ENCODE measurements at places on chromosomes 1 and 21. TPM values are rescaled to one million over a fixed set of nuclear protein-coding genes. Genes with fewer than 3 reads are reported as not detected.

The LYPLAL1 gene
- 24.3 TPM for total RNA-seq

The CNST gene
- total RNA-seq = 40.7 TPM

The COL24A1 gene
- total RNA-seq = not detected

The FAM3B gene
- total RNA-seq = not detected

The TNFRSF1B gene
- total RNA-seq = 143 TPM

The AVPR1B gene
- total RNA-seq = not detected

The GBP5 gene
- 86.8 TPM for total RNA-seq

The CPTP gene
- 12.2 TPM for total RNA-seq

The ARHGAP30 gene
- 116 TPM for total RNA-seq

GRCh38 chr1:18869847-18870594 is 10.6 kb upstream of the TAS1R2 start:
- no peak for DNase-seq

- DNase-seq = peak; percentile 67
These were observed 30.8 kb upstream of the PTGFRN start for GRCh38 chr1:116878804-116879477.

GRCh38 chr1:19219451-19219850 is 9.4 kb upstream of the UBR4 start:
- no peak for DNase-seq

DNA sequence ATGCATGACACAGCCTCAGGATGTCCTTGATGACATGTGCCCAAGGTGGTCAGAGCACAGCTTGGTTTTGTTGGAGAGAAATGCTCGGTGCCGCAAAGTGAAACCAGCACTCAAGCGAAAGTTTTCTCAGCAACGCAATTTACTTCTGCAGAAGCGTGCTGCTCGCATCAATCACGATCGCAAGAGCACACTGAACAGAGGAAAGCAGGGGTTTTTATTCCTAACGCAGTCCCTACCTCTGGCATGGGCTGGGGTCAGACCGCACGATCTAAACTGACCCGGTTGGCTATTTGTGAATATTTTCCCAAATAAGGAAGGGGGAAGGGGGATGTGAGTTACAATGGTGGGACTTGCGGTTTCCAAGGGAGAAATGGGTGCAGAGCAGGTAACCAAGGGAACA is 809 bp upstream of the ZNF669 start:
- DNase-seq = no peak

DNA sequence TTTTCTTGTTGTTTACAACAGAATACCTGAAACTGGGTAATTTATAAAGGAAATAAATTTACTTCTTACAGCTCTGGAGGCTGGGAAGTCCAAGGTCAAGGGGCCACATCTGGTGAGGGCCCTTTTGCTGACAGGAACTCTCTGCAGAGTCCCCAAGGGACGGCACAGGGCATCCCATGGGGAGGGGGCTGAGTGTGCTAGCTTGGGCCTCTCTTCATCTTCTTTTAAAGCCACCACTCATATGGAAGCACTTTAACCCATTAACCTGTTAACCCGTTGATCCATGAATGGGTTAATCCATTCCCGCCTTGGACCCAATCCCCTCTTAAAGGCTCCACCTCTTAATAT is 76.3 kb downstream of the OBSCN start:
- DNase-seq = no peak

GRCh38 chr1:180626711-180627110 is 5.1 kb upstream of the XPR1 start:
- DNase-seq = no peak

GRCh38 chr1:204802401-204803175 is 68.1 kb upstream of the NFASC start:
- DNase-seq = no peak

DNA sequence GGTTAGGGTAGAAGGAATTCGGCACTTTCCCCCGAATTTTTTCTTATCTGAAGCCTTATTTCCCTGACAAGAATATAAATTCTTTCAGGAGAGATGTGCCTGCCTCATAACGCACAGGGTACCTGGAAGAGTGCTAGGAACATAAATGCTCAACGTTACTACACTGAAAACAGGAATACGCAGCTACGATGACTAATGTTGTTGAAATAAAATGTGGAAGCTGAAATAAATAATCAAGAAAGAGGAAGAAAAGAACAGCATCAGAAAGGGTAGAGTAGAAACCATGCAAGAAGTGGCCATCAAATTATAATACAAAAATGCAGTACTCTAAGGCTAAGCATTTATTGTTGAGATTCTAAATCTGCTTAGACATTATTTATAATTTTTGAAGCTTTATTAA is 33.9 kb downstream of the SLC66A1 start:
- no peak for DNase-seq

DNA sequence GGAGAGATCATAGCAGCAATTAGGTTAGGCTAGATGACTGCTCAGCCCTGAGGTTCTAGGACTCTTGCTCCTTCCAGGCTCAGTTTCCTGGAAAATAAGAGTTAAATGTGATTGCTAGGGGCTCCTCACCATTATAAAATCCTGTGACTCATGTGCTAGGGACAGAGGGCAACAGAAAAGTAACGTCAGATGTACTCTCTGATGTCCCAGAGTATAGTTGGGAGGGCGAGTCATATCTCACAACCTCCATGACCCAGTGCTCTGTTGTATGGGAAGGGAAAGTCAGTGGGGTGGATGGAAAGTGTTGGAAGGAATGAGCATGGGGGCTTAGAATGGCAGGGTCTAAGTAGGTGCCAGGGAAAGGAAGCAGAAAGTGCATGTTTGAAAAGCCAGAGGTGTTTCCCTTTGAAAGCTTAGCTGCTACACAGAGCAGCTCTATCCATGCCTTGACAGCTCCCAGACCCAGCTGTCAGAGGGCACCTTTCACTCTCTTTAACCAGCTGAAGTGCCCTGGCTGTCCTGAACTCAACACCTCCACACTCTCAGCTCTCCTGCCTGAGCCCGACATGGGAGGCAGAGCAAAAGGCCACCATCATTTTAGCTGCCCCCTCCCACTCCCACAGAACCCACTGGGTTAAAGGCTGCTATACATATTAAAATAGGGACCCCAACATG is 11.6 kb downstream of the GJA5 start:
- DNase-seq = no peak

- no peak for DNase-seq
These were observed 40.5 kb downstream of the DISC1 start for GRCh38 chr1:231666937-231667608.

GRCh38 chr21:43190951-43191350 is 22.1 kb downstream of the CRYAA start:
- no peak for DNase-seq

DNA sequence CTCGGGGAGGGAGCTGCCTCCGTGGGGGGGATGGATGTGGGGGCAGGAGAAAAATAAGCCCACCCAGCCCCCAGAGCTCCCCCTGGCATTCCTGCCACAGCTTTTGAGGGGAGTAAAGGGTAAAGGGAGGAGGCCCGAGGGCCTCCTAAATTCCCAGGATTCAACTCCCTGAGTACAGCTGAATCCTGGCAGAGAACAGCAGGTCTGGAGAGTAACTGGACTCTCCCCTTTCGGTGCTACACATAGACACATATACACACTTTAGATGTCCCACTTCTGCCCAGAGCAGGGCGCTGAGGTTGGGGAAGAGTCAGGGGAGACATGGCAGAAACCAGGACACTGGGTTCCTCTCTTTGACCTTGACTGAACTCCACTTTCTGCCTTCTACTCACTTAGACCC is 3.0 kb downstream of the KIRREL1 start:
- no peak for DNase-seq

DNA sequence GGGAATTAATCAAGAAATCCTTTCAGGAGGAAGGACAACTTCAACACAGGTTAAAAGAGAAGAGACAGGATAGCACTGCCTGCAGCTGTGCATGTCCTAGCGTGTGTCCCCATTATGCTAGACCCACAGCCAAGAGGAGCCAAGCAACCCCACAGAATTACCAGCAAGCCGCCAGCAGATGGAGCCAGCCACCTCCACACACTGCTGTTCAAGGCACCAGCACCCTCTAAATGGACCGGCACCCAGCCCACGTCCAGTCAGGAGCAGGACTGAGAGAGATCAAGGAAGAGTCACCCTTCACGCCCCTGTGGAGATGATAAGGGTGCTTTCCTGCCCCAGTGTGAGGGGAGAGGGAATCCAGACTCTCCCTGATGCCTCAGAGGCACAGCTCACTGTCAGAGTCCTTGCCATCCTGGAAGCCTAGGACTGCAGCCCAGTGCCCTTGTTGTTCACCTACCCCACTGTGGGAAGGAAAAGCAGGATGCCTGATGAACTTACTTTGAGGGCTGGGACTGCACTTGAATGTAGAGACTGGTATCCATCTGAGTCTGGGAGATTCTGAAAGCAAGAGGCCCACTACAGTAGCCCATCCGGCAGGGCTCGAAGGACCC is 37.1 kb upstream of the CTTNBP2NL start:
- no peak for DNase-seq

GRCh38 chr1:215141460-215141859 is 58.9 kb downstream of the KCNK2 start:
- no peak for DNase-seq

GRCh38 chr1:116311756-116312680 is 61.0 kb upstream of the ATP1A1 start:
- no peak for DNase-seq

GRCh38 chr21:27715131-27715530 is 748.2 kb upstream of the ADAMTS5 start:
- no peak for DNase-seq

GRCh38 chr1:167904652-167905130 is 9.2 kb downstream of the ADCY10 start:
- DNase-seq = no peak

DNA sequence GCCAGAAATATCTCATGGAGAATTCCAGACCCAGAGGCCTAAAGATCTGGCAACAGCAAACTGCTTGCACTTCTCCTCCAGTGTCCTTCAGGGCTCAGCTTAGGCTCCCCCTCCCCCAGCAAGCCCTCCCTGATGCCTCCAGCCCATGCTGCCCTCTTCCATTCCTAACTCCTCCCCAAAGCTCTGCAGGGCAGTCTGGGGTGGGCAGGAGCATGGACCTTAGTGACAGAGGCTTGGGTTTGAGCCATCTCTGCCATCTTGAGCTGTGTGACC is 436.8 kb downstream of the PTPRU start:
- peak; percentile 33 for DNase-seq

DNA sequence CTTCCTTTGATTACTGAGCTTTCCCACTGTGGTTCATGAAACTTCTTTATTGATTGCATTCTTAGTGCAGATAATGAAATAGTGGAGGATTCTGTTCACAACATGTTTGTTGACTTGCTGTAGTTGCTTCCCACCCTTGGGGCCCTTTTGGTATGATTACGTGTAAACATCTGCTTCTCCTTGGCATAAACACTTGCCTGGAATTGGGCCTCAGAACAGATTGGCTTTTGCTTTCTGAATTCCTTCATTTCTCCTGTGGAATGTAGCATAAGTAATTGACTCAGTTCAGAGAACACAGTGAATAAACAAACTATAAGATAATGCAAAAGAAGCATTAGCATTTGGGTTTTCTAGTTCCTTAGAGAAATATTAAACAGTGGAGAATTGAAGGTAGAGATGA is 59.5 kb upstream of the LAMC2 start:
- DNase-seq = no peak

DNA sequence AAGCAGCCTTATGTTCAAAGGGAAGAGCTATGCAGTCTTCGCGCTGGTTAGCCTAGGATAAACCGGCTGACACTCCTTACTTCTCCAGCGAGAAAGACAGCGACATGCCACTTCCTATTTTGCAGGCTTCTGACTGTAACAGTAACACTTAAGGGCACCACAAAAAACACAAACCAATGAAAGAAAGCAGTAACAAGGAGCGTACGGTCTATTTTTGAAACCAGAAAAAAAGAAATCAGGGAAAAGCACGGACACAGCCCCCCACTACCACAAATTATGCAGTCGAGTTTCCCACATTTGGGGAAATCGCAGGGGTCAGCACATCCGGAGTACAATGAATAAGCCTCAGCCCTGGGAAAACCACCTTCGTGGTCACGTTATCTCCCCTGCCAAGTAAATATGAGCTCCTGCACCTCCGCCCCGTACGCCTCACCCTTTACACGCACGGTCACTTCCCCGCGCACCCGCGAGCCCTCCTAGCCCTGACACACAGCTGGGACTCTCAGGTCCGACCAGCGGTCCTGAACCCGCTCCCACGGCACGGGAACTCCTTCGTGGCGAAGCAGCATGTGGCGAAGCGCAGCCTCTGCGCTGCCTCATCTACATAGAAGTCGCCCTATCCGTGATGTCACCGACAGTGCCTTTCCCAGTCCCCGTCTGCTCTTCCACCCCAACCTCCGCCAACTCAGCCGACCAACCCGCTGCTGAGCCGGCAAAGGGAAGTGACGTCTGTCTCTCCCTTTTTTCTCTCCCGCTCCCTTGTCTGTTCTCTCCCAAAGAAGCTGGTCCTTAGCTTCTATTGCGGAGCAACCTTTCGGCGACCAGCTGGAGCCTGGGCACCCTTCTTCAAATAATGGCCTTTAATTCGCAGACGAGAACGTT is 40.9 kb upstream of the PPIAL4F start:
- DNase-seq = peak; percentile 93

GRCh38 chr21:37461479-37461878 is 94.9 kb downstream of the DYRK1A start:
- DNase-seq = no peak

DNA sequence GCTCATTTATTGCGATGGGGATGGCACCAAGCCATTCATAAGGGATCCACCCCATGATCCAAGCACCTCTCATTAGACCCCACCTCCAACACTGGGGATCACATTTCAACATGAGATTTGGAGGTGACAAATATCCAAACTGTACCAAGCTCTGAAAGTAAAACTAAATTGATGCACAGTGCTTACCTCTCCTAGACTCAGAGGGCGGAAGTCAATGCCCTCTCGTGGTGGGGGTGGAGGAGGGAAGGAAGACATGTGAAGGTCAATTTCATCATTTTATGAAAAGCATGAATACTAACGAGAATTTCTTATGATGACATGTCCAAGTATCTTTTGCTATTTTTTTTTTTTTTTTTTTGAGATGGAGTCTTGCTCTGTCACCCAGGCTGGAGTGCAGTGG is 120.0 kb downstream of the PGBD5 start:
- no peak for DNase-seq

DNA sequence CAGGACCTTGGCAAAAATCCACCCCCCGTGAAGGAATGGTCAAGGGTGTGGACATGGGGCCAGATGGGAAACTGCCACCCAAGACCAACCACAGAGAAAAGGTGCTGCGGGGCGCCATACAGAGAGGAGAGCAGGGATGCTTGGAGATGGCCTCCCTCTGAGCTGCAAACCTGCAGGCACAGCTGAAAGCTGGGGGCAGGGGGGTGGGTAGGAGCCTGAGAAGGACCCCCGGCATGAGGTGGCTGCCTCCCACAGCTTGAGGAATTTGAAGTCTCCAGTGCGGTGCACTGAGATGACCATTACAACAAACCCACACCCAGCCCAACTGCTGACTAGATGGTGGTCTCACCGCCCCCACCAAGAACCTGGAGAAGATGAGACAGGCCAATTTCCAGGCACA is 84.8 kb downstream of the WDR4 start:
- DNase-seq = no peak

DNA sequence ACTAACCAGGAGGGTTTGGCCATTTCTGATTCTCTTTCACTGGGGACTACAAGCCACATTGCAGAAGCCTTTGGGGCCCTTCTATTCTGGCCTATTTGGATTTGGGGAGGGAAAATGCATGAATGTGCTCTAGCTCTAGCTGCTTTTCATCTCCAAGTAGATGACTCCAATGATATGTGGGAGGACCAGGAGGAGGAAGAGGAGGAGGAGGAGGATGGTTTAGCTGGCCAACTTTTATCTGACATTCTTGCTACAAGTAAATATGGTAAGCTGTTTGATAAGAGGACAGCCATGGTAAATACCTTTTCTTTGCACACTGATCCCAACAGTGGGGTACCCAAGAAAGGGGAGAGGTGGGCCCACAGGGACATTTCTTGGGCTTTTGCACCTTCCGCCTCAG is 14.0 kb upstream of the SHISA4 start:
- DNase-seq = no peak

GRCh38 chr1:17168091-17168876 is 36.6 kb upstream of the PADI1 start:
- no peak for DNase-seq

Data from activated naive CD4-positive, alpha-beta T cell treated with anti-CD3 and anti-CD28 coated beads, Interleukin-2, amount 50 U/mL, for 72 hours (primary cell).